Muscle of leg (tissue), 16 donors: ENCODE measurements at places on chromosomes 6 and 20. TPM values are rescaled to one million over a fixed set of nuclear protein-coding genes. Genes with fewer than 3 reads are reported as not detected.

PSMB9 gene
- 4.3 TPM for total RNA-seq

CASS4 gene
- 5.5 TPM for total RNA-seq

LTB gene
- total RNA-seq: 0.58 TPM

DUSP15 gene
- 1.6 TPM for total RNA-seq

EMILIN3 gene
- total RNA-seq: 46.1 TPM
